ENCODE measurements at places on chromosomes 5 and 9.

DNA sequence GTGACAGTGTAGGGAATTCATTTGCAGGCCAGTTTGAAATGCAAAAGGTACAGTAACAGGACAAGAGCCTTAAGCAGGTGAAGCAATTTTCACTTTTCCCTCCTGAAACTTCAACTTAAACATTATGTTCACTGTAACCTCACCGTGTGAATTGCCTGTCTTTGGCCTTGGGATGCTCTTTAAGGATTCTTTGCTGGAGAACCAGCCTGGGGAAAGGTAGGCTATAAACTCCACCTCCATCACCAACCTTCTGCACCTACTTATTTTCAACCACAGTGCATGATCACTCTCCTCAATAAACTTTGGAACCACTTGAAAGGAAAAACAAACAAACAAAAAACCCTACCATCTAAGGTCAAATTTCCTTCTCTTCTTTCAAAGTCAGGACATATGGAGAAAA lies 300.5 kb downstream of the TLE1 start:
- no peak for DNase-seq

DNA sequence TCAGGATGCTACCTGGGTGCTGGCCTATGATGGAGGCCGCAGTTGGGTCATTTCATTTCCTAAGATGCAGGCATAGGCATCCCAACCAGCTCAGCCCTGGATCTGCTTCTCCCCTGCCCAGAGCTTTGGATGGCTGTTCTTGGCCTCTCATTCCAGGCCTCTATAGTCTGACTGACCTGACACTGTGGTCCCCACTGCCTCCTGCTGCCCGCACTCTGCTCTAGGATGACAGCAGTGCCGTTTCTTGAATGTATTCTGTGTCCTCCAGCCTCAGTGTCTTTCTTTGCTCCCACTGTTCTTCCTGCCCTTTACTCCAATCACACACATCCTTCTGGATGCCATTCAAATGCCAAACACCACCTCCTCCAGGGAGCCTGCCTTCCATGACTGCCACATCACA lies 235.7 kb downstream of the HSPA4 start:
- peak; percentile 30 for DNase-seq

GRCh38 chr5:78269088-78269703 lies 25.3 kb downstream of the AP3B1 start:
- no peak for DNase-seq

DNA sequence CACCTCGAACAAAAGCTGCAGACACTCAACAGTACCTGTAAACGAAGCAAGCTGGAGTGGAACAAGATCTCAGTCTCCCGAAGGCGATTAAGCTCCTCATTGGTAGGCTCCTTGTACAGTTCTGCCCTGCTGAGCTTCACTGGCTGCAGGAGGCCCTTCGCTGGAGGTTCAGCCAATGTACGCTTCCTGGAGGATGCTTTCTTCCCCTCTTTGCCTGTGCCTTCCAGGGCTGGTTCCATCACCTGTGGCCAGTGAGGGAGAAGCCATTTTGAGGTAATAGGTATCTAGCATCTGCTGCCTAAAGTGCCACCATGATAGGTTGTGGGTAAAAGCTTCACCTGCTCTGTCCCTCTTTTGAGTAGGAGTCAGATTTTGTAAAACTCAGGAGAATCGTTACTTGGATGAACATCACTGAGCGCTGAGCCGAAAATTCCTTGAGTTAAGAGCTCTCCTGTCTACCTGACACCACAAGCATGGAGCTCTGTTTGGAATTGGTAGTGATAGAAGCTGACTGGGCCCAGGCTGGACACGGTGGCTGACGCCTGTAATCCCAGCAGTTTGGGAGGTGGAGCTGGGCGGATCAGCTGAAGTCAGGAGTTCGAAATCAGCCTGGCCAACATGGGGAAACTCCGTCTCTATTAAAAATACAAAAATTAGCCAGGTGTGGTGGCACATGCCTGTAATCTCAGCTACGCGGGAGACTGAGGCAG lies 1.4 kb downstream of the NOL6 start:
- DNase-seq, result no peak

DNA sequence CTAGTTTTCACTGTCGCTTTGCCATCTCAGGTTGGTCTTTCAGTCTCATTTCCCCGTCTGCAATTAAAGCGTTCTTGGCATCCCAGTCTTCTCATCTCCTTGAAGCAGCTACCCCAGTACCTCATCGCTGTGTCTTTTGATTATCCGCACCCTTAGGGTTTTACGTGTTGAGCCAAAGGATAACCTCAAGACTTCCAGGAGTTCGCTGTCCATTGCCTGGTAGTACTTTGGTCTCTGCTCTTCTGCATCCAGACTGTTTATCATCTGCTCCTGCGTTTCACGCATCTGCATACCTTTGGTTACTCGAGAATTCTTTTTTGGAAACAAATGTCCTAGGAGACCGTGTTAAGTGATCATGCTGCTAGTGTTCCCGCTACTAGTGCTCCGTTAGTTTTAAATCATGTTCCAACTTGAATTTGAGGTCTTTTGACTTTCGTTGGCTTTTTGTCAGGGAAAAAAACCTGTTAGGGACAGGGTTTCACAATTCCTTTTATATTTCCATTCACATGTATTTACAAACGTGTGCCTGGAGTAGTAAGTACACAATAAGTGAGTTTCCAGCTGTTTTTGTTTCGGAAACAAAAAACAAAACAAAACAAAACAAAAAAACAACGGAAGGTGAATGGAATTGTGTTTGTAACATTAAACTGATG lies 888 bp downstream of the RABGAP1 start:
- DNase-seq, result no peak

DNA sequence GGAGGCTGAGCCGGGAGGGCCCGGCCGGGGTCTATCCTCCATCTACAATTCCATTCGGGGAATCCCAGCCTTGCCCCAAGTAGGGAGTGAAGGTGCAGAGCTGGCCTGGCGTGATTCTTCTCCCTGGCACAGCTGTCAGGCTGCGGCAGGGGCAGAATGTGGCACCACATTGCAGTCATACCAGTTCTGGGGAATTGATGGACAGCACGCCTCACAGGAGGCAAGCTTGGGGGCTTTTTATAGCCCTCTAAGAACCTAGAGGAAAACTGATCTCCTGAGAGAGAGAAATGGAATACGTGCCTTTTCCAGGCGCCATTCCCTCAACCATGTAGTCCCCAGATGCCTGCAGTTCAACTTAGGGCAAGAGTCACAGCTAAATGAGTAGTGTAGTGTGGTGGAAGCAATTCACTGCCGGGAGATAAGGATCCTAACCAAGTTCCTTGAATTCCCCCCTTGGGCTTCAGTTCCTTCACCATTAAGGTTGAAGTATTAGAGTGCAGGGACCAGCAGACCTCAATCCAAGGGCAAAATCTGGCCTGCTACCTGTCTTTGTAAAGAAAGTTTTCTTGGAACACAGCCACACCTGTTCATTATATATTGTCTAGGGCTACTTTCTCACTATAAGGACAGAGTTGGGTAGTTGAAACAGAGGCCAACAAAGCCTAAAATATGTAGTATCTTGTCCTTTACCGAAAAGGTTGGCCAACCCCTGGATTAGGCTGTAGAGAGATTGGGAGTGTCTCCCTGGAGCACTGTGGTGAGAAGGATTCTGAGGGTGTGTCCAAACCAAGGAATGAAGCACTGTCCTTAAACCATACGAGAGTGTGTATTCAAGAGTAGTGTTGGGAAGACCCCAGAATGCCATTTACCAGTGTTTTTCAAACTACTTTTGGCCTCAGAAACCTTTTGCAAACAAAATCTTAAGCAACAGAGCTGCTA lies 10.6 kb downstream of the AFAP1L1 start:
- no peak for DNase-seq

DNA sequence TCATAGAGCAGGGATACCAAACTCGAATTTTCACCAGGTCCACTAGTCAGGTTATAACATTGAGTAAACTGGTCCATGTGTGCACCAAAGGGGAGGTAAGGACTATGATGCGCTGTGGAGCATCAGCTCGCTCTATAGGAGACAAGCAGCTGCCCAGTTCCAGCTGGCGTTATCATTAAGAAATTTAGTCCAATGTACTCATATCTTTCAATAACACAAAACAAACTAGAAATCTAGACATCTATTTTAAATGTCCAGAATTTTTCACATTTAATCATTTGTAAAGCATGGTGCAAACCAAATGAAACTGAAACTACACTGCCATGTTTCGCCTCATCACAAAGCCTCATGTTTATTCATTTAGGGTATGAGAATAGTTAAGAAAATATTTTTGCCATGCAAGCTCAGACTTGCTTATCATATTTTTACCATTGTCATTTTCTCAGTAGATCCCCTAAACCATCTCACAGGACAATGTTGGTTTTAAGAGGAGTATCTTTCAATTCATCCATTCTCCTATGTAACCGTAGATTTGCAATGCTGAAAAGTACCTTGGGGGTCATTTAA lies 50.9 kb downstream of the ZNF474 start:
- no peak for DNase-seq

- DNase-seq, result no peak
Observed at GRCh38 chr5:16965581-16965980, 29.5 kb upstream of the MYO10 start.

DNA sequence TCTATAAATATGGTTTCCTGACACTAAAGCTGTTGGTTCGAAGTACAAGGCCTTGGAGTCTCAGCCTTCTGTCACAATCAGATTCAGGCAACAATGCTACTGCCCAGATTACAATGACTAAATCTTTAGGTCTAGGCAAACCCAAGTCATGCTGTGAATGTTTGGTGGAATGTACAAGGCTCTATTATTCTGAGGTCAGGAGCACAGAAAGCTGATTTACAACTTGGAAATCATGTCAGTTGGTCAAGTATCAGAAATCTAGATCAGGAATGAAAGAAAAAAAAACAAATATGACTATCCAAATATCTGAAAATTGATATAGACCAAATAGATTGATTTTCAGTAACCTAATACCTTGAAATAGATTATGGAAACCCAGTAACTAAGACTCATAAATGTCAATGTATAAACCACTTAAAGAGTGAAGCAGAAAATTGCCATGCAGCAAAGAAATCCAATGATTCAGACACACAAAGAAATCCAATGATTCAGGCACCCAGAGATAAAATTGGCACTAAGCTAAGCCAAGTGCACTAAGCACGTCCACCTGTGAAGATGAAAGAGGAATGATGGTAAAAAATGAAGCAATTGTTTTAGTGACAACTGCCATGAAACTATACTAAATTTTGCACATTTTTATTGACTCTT lies 588.0 kb upstream of the TUSC1 start:
- DNase-seq, result no peak

DNA sequence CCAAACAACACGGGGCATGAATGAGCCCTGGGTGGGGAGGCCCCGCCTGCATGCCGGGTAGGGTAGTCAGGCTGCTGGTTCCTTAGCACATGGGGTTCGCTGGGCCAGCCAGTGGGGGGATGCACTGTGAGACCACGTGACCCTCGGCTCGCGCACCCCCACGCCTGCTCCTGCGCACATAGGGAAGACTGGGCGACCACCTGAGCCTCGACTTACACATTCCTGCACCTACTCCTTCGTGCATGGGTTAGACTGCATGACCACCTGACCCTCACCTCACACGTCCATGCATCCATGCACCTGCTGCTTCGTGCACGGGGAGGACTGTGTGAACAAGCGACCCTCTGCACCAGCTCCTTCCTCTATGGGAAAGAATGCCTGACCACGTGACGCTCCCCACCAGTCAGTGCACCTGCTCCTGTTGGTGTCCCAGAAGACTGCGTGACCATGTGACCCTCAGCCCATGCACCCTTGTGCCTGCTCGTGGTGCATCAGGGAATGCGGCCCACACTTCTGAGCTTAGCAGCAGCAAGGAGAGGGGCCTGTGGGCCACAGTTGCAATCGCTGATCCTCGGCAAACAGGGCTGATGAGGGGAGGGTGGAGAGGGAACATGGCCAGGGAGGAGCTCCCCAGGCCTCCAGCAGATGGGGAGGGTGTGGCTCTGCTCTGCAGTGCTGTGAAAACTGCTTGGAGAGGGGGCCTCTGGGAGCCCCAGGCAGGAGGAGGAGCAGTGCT lies 18.1 kb downstream of the LPCAT1 start:
- DNase-seq, result no peak

DNA sequence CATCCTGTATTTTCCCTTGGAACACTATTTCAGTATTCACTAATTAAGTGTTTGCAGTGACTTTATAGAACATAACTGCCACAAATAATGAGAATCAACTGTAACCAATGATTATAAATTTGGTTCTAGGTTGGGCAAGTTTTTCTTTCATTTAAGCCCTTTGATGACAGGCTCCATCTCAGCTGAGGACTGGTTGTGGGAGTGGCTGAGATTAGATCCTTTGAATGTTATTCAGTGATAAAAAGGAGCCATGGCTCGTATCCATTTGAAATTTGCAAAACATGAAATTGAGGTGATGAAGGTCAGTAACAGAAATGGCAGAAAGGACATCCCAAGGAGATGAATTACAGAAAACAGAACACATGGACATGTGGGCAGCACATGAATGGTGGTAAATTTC lies 138.1 kb upstream of the PCA3 start:
- no peak for DNase-seq

DNA sequence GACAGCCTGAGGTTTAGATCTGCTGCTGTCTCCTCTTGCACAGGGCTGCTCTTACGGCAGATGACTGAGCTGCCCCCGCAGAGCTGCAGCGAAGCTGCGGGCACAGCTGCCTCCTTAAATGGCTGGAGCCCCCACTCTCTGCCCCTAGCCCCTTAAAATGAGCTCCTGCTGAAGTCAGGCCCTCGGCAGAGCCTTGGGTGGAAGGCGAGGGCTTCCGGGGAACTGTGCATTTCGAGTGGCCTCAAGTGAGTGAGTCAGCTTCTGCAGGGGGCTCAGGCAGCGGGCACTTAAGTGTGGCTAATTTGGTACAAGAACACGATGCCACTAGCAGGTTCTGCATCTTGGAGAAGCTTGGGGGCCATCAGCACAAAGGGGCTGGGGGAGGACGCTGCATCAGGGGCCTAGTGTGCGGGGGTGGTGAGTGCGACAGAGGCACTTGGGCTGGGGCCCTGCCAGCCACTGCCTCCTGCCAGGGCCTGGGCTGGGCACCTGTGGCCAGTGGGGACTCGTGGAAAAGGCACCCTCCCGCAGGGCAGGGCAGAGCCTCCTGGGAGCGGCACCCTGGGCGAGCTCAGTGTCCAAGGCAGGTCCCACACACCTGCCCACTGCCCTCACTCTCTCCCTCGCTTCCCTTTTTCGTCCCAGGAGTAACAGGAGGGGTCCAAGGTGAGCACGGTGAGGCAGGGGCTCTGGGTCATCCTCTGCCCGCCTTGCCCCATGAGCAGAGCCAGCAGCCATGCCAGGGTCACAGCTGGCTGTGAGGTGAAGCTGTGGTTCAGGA lies 28.8 kb upstream of the RNU6ATAC start:
- DNase-seq, result no peak
